ENCODE measurements at places on chromosomes 5 and 9.

DNA sequence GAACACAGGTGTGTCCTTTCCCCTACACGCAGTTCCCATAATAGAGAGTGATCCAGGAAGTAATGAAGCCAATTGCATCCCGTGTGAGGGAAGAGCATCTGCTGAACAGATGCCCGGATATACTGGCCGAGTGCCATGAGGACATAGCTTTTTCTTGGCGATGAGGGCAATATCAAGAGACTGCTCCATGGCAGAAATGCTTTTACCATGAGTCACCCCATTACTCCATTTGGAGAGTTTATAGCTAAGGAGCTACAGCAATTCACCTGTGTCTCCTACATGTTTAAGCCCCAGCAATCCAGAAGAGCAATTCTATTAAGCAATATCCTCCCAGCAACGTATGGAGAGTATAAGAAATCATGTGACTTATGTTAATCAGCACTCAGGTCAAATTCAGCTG lies 222.0 kb upstream of the KLF4 start:
- peak; percentile 30 for DNase-seq

- peak; percentile 62 for DNase-seq
Observed at GRCh38 chr9:87497604-87498045, at the start of gene DAPK1. DAPK1 (plus strand) TSS chr9:87497867; CDS start chr9:87499078, 1,211 bp downstream.

DNA sequence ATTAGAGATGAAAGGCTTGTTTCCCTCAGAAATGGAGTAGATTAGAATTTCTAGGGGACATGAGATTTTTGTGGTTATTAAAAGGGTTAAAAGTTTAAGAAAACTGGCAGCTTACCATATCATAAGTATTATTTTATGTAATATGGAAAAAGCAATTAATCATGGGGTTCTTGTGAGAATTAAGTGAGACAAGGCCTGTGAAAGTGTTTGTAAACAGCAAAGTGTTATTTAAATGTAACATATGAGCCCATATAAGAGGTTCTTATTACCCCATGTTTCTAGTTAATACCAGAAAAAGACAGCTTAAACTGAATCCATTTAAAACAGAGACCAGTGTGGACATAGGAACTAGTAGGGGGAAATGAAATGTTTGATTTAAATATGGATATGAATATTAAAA lies 241.1 kb upstream of the PIK3R1 start:
- DNase-seq = no peak

- no peak for DNase-seq
Observed at GRCh38 chr5:161530700-161531099, 15.8 kb downstream of the GABRB2 start.

DNA sequence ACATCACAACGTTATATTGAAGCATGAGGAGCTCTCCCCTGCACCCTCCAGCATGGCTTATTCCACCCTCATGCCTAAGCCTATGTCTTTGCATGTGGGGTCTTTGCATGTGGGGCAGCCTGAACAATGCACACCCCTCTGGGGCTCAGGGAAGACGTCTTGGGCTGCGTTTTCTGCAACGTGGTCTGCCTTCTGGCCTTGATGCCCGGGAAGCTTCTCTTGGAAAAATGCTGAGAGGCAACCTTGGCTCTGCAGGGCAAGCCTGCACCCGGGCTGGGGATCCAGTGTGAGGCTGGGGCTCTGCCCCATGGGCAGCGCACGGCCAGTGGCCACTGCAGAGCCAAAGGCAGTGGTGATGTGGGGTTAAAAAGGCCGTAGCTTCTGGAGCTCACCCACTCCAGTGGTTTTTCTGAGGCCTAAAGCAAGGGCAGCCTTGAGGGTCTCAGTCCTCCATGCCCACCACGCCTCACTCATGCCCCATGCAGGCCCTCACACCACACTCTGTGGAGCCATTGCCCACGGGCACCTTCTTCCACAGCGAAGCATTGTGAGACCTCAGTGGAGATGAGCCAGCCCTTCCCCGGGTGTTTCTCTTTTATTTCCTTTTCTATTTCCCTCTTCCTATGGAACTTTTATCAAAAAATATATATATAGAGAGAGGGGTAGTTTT lies 112.2 kb downstream of the MRPL36 start:
- no peak for DNase-seq

DNA sequence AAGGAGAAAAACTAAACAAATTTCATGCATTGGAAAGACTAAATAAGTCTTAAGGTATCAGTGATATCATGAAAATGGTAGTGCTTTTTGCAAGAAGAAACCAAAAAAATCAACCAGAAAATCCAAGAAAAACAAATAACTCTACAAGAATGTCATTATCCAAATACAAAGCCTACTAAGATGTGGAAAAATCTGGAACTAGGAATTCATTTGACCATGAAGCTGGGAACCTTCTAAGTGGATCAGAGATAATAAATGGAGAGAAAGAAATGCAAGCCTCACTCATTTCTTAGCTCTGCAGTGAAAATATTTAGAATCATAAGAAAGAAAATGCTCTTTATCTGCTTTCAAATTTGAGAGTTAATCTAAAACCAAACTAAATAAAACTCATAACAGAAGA lies 51.3 kb downstream of the RASEF start:
- no peak for DNase-seq

DNA sequence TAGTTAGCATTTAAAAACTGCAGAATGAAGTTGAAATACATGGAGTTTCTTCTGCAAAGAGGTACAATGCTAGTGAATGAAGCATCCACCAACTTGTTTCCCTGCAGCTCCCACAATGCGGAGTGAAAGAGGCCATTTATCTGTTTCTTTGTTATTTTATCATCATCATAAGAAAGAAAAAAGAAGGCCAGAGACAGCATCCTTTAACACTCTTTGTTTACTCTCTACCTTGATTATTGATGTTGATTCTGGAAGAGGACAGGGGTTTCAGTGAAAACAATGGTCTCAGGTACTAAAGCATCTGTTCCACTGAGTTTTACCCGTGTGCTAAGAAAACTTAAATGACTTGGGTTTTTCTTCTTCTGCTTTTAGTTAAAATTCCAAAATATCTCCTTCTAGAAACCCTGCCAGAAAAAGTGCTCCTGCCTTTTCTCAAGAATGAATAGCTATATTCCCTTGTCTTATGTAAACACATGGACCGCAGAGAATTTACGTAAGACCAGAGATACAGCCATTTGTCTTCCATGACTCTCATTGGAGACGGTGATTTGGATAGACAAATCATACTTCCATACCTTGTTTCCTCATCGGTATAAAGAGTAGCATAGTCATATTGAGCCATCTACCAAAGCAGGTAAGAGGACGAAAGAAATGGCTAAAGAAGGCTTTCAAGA lies 81.1 kb downstream of the EFNA5 start:
- no peak for DNase-seq

- no peak for DNase-seq
Observed at GRCh38 chr9:120694559-120694958, 19.7 kb downstream of the MEGF9 start.

GRCh38 chr5:10049858-10050455 lies 199.7 kb downstream of the ATPSCKMT start:
- no peak for DNase-seq

DNA sequence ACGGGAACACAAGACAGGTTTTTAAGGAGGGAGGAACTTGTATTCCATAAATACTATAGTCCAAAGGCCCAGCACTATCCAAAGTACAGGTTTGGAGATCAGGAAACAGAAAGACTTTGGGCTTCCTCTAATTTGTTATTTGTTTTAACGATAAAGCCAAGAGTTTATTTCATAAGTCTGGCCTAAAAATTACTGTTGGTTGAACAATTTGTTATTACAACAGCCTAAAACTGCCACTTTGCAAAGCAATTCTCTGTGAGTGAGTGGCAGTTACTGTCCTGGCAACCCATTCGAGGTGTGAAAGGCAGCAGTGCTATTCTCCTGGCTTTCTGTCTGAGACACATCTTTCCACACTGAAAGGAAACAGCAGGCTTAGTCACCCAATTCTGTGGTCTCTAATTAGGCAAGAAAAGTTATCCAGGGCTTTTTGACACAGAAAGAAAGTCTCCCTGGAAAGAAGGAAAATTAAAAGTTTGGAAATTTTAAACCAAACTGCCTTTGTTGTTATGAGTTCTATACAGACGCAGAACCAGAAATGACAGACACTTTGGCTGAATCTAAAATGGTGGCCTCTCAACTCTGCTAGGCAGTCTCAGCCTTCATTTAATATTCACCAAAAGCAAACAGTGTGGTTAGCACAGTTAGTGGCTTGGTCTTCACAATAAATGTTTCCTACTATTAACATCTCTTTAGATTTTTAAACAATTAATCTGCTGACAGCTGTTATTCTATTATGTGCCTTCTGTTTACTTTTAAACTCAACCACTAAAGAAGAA lies 33.9 kb downstream of the PSMB7 start:
- no peak for DNase-seq

DNA sequence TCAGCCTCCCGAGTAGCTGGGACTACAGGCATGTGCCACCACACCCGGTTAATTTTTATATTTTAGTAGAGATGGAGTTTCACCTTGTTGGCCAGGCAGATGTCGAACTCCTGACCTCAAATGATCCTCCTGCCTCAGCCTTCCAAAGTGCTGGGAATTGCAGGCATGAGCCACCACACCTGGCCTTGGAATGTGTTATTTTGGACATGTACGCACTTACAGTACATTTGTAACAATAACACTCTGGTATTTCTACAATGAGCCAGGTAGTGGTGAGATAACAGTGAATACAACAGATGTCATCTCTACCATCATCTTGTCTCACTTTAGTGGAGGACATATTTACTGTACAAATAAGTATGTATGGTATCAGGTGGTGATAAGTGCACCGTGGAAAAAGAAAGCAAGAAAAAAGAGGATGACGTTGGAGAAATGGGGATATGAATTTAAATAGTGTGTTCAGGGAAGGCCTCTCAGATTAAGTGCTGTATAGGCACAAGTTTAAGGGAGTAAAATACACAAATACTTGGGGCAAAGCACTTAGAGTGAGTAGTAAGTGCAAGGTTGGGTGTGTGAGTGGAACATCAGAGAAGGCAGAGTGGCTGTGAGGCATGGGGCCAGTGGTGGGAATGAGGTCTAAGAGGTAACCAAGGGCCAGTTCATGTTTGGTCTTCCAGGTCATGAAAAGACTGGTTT lies 100.1 kb downstream of the CDC42SE2 start:
- no peak for DNase-seq

- DNase-seq = no peak
Observed at GRCh38 chr5:75536147-75536546, 24.5 kb downstream of the POLK start.

- DNase-seq = no peak
Observed at GRCh38 chr9:77988630-77989029, 43.0 kb downstream of the GNAQ start.

DNA sequence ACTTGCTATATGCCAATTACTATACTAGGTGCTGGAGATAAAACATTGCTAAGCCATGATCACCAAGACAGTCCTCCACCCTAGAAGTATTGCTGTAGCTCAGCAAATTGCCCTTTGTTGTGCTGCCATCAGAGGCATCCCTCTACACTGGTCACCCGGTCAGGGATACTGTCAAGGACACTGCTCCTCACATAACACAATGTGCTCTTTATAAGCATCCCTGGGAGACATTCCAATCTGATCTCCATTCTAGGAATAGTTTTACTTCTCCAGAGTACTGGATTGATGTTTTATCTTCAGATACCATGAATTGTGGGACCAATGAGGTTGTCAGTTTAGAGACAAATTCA lies 10.4 kb upstream of the DNAJA1 start:
- DNase-seq = no peak

DNA sequence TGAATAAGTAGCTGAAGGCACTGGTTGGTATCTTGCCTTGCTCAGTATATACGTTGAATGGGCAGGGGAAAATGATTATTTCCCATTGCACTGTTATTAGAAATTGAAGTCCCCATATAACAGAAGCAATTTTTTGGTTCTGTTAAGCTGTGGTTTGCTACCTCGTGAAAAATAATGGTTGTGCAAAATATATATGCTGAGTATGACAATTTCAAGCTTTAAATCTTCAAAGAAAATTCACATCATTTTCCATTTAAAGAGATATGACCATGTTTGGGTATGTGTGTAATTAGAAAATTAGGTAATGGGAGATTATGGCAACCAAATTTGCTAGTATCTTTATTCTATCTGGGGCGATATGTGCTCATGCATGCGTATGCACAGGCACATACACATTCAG lies 139.8 kb downstream of the DMAC1 start:
- DNase-seq = no peak

DNA sequence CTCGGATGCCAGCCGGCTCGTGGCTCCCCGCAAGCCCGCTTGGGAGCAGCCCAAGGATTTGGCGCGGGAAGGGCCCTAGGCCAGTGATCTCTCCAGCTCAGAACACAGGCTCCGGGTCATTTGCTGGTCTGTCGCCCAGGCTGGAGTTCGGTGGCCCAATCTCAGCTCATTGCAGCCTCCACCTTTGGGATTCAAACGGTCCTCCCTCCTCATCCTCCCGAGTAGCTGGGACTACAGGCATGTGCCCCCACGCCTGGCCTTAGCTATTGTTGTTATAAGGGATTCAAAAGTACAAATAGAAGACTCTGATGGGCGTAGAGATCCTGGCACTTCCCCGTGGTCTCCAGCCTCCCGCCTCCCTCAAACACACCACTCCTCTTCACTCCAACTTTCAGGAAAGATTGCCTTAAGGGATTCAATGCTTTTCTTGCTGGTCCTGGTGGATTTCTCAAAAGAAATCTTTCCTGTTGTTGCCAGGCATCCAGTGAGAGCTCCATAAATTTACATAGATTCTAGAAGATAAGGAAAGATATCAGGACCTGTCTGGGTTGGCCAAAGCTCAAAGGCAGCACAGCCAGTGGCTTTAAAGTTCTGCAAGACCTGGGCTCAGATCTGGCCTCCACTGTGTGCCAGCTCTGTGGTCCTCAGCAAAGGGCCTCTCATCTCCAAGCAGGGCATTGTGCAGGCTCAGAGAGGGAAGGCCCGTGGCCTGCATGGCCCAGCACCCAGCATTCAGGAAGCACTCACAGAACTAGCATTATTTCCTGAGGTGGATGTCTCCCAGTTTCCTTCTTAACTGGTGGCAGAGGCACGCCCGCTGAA lies 1.0 kb downstream of the AIF1L start:
- DNase-seq = no peak

GRCh38 chr9:88399966-88400365 lies 11.7 kb downstream of the SPIN1 start:
- no peak for DNase-seq

GRCh38 chr5:61840361-61840760 lies 465.6 kb upstream of the KIF2A start:
- no peak for DNase-seq

DNA sequence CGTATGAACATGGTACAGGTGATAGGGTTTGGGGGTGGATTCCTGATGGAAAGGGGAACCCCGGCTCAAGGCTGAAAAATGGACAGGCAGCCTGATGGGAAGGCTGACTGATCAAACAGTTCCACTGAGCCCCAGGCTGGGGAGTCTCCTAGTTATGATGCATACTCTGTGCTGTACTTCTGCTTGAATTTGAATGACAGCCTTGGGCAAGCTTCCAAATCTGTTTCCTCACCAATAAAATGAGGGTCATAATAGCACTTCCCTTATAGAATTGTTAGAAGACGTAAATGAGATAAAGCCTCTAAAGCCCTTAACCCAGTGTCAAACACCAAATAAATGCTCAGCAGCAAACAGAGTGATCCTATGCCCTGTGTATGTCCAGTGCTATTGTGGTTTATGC lies 478.5 kb upstream of the DMAC1 start:
- no peak for DNase-seq
